D721Med (cell line): ENCODE measurements at places on chromosomes 3 and 15.

GRCh38 chr3:181966393-181966792 is 254.7 kb downstream of the SOX2 start:
- no peak for DNase-seq

GRCh38 chr15:79918278-79918677 is 21.5 kb upstream of the MTHFS start:
- DNase-seq: no peak

- DNase-seq: no peak
Observed at GRCh38 chr3:119084371-119085069, 49.9 kb upstream of the IGSF11 start.

GRCh38 chr3:15042936-15043335 is 22.2 kb downstream of the MRPS25 start:
- no peak for DNase-seq

DNA sequence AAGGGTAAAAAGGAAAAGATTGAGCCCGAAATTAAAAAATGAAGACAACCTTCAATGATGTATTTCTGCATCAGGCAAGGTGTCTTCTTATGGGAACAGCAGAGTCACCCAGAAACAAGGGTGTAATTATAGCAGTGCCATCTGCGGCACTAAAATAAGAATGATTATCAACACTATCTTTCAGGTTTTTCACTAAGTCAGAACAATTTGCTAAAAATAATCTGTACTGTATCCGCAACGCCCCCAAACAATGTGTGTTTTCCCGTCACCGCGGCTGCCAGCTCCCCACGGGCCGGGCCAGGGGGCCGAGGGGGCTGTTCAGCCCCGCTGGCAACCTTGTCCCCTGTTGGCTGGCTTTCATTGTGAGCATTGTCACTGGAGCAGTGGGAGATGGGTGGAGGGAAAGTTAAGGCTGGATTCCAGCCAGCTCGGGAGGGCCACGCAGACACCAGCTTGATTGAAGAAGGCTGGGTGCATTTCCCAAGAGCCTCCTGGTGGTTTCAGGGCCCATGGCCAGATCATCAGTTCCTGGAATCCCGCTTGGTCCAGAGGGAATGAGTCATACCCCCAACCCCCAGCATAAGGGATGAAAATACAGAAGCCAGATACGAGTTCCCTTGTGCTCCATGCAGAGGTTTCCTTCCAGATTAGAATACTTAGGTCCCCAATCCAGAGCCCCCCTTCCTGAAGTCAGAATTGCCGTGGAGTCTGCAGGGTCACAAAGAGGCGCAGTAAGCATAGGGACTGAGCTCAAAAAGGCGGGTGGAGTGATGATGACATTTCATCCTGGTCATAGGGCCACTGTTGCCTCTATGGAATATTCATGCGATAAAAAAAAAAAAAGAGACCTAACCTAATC is 90.2 kb upstream of the KLF13 start:
- DNase-seq: no peak

- no peak for DNase-seq
Observed at GRCh38 chr3:120102674-120103073, 8.4 kb upstream of the GSK3B start.
